KG1 (cell line): ENCODE measurements at places on chromosomes 3 and 15.

GRCh38 chr3:183339461-183340086 is 86.5 kb downstream of the B3GNT5 start:
- DNase-seq: no peak

- DNase-seq: no peak
Measured at GRCh38 chr3:7506606-7507180, 645.8 kb downstream of the GRM7 start.

GRCh38 chr3:160162440-160162839 is 62.8 kb upstream of the C3orf80 start:
- DNase-seq: no peak

DNA sequence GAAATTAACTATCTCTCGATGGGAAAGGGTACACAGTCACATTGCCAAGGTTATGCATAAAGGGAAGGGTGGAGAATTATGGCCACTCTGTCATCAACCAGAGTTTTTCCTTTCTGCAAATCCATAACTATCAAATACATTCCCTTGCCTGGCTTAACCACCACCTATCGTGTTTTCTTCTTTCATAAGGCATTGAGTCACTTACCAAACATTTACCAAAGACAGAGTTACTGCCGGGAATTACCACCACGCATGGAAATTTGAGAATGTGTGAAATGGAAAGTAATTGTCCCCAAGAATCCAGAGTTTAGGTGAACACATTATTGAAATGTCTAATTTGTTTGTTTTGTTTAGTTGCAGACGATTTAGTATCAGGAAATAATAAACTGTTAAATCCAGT is 134.3 kb upstream of the LRRN1 start:
- no peak for DNase-seq

- DNase-seq: no peak
Measured at GRCh38 chr3:130783629-130784028, 37.0 kb upstream of the PIK3R4 start.

DNA sequence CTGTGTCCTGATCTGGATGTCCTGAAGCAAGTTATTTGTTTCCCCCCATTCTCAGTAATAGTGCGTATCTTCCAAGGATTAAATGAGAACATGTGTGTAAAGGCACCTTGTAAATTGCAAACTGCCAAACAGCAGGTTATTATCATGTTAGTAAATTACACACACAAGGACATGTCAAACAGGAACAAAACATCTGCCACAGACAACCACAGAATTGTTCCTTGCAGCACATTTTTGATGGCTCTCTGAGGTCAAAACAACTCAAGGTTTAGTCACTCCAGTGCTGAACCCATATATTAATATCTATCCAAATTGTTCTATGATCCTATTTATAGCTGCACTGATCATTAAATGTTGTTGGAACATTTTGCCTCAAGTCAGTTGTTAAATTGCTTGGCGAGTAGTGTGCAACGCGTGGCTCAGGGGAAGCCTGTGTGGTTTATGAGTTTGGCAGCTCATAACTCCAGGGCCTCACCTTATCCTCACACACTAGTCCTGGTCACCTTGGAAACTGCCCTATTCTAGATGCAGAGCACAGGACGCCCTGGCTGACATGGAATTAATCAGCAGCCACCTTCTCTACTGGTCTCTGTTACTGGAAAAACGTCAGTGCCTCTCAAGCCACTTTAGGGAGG is 46.3 kb upstream of the CDV3 start:
- no peak for DNase-seq
